A172 (cell line): ENCODE measurements at places on chromosomes 11 and 22. TPM values are rescaled to one million over a fixed set of nuclear protein-coding genes. Genes with fewer than 3 reads are reported as not detected.

DNA sequence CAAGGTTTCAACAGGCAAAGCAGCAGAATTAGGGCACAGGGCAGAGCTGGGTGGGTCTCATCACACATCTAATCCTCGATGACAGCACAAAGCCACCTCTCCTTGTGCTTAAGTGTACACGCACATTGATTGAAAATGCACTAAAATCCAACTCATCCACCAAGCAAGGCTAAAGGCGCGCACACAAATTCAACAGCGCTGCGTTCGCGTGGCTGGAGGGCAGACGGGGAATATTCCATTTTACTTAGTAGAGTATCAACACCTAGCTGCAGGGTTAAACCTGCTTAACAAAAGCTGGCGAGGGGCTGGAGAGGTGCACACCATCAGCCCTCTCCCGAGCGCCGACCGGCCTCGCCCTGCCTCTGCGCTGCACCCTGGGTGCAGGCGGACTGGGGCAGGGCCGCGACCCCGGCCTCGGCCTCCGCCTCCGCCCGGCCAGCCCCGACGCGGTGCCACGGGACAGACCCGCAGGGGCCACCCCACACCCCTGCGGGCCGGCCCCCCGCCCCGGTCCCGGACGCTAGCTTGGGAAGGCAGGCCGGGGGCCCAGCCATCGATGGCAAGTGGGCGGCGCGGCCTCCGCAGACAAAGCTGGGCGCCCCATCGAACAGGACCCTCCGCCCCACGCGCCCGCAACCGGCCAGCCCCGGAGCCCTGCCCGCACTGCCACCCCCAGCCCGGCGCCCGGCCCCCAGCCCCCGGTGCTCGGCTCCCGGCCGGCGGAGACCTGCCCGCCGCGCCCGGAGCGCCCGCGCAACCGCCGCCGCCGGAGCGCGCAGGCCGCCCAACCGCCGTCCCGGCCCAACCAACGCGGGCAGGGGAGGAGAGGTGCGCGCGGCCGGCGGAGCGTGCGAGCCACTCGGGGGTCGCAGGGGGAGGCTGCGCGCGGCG lies 929 bp downstream of the PRDM10 start:
- no peak for DNase-seq

DNA sequence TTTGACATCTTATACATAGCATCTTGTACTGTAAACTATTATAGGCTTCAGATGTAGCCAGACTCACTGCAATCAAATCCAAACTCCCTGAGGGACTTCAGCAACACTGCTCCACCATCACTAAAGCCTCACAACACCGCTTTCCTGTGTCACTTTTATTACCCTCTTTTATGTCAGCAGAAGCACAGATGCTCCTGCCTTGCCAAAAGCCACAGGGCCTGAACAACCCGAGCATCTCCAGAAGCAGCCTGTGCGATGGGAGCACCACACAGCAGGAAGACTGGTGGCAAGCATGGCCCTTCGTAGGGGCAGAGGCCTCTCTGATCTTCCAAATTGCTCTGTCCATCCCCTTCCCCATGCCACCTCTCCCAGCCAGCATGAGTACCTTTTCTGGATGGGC lies 22.9 kb downstream of the TMEM123 start:
- no peak for DNase-seq

Gene PDGFD
- 14.4 and 15.8 TPM in 2 replicates for total RNA-seq

Gene VSIG2
- not detected in 2 replicates for total RNA-seq

Gene TEX54
- total RNA-seq = not detected in 2 replicates

DNA sequence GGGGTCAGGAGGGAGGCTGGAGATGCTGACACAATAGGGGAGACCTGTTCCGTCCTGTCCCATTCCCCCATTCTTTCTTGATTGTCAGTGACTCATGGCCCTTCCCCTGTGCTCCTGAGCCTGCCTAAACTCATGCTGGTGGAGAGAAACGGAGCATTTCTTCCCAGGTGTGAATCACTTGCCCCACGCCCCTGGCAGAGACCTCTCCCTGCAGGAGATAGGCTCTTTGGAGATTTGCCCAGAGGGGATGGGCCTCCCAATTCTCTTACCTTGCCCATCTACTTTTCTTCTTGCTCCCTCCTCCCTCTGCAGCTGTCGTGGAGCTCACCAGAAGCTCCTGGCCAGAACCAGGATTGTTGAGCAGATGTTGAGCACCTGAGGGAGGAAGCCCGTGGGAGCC lies 121.9 kb upstream of the OR9Q1 start:
- no peak for DNase-seq

GRCh38 chr22:49320714-49321476 lies 506.8 kb downstream of the BRD1 start:
- no peak for DNase-seq

Gene MUC5AC
- not detected in 2 replicates for total RNA-seq

- DNase-seq = peak; percentile 23
Observed at GRCh38 chr11:128171506-128171905, 415.9 kb downstream of the ETS1 start.

GRCh38 chr11:9763301-9763700 lies 99.4 kb downstream of the SWAP70 start:
- no peak for DNase-seq

- no peak for DNase-seq
Observed at GRCh38 chr11:60657888-60658287, 41.5 kb upstream of the MS4A8 start.

Gene SF3A1
- 25.1 and 39.8 TPM in 2 replicates for total RNA-seq

Gene BTBD18
- total RNA-seq = not detected in 2 replicates

DNA sequence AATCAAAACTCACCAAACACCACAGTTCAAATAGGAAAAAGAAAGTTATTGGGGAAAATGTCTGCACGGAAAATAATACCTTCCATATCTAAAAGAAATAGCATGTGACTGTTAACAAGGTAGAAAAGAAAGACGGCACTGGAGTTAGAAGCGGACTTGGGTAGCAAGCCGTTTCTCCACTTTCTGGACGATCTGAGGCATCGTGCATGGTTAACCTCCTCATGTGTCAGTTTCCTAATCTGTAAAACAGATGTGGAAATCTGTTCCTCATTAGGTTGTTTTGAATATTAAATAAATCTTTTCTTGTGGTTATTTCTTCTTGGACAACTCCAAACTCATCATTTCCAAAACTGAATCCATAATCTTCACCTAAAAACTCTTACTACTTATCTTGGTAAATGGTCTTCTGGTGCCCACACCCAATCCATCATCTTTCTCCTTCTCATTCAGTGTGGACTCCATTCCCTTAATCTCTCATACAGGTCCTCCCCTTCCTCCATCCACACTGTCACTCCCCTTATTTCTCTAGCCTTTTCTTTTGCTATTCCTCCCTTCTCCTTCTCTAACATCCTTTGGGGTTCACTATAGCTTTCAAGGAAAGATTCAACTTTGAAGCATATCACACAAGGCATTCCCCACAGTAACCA lies 53.5 kb downstream of the VSIG10L2 start:
- no peak for DNase-seq

Gene CNTF
- 0.07 and 0.41 TPM in 2 replicates for total RNA-seq

Gene LRRC75B
- 1.4 and 5.0 TPM in 2 replicates for total RNA-seq

- no peak for DNase-seq
Observed at GRCh38 chr11:312092-312816, 1.6 kb upstream of the IFITM1 start.

- no peak for DNase-seq
Observed at GRCh38 chr11:22208151-22208858, 15.4 kb downstream of the ANO5 start.

Gene CNGA4
- 0.17 TPM in 1 of 2 replicates, not detected in the other for total RNA-seq

Gene RAB38
- total RNA-seq = not detected in 2 replicates

Gene OR2D2
- not detected in 2 replicates for total RNA-seq

GRCh38 chr11:115365907-115366306 lies 138.3 kb downstream of the CADM1 start:
- DNase-seq = no peak

Gene GNB1L
- 8.9 and 9.6 TPM in 2 replicates for total RNA-seq

- no peak for DNase-seq
Observed at GRCh38 chr11:93542811-93543229, 371 bp downstream of the SMCO4 start.

GRCh38 chr11:37450613-37451012 lies 852.6 kb upstream of the RAG2 start:
- DNase-seq = no peak

- DNase-seq = no peak
Observed at GRCh38 chr11:1908618-1909017, 10.9 kb upstream of the TNNT3 start.

Gene TMEM109
- 46.9 and 92.9 TPM in 2 replicates for total RNA-seq

GRCh38 chr11:2837096-2837601 lies 48.4 kb downstream of the CDKN1C start:
- DNase-seq = peak; percentile 66

DNA sequence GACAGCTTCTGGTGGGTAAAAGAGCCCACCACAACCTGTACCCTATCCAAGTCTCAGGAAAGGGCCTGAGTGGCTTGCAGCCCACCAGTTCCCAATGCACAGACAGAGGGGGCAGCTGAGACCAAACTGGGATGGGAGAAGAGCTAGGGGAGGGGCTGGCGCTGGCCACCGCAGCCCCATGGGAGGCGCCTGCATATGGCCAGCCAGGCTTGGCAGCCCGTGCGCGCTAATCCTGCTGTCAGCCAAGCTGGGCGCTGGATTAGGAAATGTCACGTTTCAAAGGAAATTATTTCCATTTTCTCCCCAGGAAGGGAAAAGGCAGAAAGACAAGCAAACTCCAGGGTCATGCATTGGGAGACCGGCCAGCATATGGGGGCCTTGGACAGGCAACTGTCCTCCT lies 236.8 kb downstream of the BUD13 start:
- no peak for DNase-seq

DNA sequence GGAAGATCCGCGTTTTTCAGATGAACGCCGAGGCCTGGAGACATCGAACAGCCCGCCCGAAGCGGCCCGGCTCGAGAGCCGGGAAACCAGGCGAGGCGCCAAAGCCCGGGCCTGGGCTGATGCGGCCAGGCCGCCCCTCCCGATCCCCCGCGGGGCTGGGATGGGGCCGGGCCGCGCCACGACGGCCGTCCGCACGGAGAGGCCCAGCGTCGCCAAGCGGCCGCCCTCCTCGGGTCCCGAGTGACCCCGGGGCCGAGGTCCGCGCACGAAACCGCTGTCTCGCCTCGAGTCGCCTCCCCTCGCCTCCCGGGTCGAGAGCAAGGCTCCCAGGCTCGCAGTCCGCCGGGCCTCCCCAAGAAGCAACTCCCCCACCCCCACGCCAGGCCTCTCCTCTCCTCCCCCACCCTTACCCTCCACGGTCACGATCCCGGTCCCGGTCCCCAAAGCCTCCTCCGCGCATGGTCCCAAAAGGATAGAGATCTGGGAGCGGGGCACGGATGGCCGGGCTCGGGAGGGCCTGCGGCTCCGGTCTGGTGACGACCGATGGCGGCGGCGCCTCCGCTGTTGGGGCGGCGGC lies 482 bp downstream of the DDX17 start:
- DNase-seq = no peak

- DNase-seq = no peak
Observed at GRCh38 chr11:30801357-30801756, 215.2 kb upstream of the MPPED2 start.

GRCh38 chr11:11334607-11335006 lies 18.4 kb downstream of the CSNK2A3 start:
- DNase-seq = no peak

DNA sequence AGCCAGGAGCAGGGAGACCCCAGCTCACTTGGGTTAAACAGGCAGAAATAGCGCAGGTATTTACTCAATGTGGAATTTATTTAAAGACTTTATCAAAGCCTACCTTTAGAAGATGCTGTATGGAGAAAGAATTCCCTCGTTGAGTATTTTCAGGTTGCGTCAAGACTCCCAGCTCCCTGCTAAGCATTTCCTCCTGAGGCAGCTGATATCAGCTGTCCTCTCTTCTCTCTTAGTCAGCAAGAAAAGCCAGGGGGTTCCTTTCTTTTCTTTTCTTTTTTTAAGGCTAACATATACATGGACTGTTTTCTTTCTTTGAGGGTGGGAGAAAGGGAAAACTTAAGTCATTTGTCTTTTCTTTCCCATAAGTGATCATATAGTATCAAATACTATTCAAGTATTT lies 125.8 kb upstream of the POU2AF2 start:
- DNase-seq = no peak

DNA sequence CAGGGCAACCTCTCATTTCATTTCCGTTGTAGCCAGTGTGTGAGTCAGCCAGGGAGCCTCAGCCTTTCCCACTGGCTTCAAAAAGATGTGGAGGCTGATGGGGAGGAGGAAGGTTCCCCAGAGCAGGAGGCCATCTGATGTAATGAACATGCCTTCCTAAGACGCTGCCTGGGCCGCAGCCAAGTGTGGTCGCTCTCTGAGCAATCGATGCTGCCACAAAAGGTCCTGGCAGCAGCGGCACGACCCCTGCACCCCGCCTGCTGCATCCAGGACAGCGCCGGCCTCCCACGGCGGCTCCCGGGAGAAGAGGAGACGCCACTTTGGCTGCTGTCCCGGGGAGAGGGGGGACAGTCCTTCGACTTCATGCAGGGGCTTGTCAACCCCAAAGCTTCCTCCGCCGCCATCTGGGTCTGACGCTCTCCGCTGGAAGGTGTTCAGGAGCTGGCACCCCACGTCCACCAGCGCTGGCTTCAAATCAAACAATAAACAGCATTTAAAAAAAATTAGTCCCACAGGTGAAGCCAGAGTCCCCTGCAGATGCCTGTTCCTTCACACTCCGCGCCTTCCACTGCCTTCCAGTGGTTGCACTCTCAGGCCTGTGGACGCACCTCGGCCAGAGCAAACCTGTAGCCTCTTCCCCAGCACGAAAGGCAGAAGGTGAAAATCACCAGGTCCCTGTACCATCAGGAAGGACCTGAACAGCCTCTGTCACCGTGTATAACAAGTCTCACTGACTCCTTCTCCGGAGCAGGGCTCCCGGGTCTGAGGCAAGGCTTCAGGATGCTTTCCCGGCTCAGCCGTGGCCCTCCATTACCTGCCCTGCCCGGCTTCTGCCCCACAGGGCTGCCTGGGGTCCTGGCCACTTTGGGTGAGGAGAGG lies 930.7 kb downstream of the BRD1 start:
- DNase-seq = peak; percentile 11

Gene FGF4
- total RNA-seq = not detected in 2 replicates

GRCh38 chr11:133817449-133817848 lies 27.9 kb downstream of the SPATA19 start:
- DNase-seq = no peak

Gene TRIM51
- not detected in 2 replicates for total RNA-seq

Gene SLC22A6
- not detected in 2 replicates for total RNA-seq

- DNase-seq = no peak
Observed at GRCh38 chr11:63673579-63673978, 2.4 kb upstream of the ATL3 start.

DNA sequence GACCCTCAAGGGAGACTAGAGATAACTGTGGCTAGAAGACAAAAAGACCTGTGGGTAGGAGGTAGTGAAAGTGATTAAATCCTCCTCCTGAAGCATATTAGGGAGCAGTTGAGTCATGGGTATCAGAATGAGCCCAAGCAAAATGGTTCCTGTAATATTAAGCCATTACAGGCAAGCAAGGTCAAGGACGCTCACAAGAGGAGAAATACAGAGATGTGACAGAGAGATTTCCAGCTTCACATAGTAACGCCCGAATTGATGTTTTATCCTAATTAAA lies 77.7 kb downstream of the FAM76B start:
- no peak for DNase-seq

GRCh38 chr11:69642913-69643632 lies 2.1 kb downstream of the CCND1 start:
- DNase-seq = peak; percentile 44
